ENCODE measurements at places on chromosomes 2 and 18.

GRCh38 chr2:5339473-5339872 lies 352.7 kb upstream of the SOX11 start:
- no peak for DNase-seq

- peak; percentile 35 for DNase-seq
These were observed 12.8 kb upstream of the GBX2 start for GRCh38 chr2:236180831-236181453.

- no peak for DNase-seq
These were observed 3.8 kb downstream of the AFG3L2 start for GRCh38 chr18:12373116-12373770.

DNA sequence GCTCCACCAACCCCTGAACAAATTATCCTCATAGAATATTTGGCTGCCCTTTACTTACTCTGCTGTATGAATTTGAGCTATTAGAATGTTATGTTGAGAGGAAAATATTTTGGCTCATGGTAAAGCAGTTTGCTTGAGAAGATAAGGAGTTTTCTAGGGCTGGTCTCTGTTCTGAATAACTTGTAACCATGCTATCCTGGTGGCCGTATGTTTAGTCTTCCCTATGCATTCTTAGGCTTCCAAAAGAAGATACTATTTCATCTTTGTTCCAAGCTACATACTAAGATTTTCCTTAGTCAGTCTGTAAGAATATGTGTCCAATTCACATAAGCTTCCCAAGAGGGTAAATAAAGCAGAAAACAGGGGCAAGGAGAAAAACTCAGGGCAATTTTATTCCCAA lies 1105.1 kb upstream of the PIK3C3 start:
- no peak for DNase-seq

GRCh38 chr2:10940596-10940995 lies 28.9 kb downstream of the KCNF1 start:
- no peak for DNase-seq

GRCh38 chr2:74893332-74893731 lies 59.4 kb downstream of the HK2 start:
- DNase-seq = no peak

DNA sequence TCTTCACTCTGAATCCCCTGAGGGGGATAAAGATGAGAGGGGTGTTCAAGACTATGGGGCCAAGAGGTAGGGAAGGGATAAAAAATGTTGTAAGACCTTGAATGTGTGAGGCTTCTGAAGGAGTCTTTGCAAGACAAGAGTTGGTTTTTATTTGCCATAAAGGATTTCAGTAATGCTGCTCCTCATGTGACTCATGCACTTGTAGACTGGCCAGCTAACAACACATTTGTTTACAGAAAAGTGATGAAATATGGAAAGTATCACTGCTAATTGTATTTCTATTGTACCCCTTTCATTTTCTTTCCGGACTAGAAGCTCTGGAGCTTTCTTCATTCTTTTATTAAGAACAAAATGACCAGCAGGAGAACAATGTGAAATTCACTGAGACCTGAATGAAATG lies 782.1 kb downstream of the EPHA4 start:
- no peak for DNase-seq

- DNase-seq = no peak
These were observed 59.9 kb downstream of the VIT start for GRCh38 chr2:36756438-36756837.

Measured in NCI-H1105 (cell line).